ENCODE measurements at places on chromosomes 7 and 10.

GRCh38 chr7:38179776-38180226, 1.8 kb downstream of the STARD3NL start:
- no peak for DNase-seq

DNA sequence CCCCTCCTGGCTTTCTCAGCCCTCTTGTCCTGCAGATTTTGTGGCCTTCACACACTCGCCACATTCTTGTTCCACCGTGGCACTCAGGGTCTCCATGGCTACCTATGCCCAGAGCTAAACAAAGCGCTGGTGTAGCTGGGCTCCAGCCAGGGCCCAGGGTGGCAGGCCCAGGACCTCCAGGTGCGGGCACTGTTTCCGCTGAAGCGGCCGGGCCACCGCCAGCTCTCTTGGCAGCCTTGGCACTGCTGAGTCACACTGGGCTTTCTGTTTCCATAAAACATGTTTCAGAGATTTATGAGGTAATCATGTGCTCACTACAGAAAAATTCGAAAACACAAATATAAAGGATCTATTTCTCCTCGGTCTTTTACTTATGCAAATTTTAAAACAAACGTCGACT, 51.3 kb downstream of the AOC1 start:
- no peak for DNase-seq

GRCh38 chr7:35831208-35831607, 30.4 kb downstream of the SEPTIN7 start:
- DNase-seq, result no peak

- no peak for DNase-seq
Observed at GRCh38 chr7:41219276-41219675, 483.6 kb downstream of the INHBA start.

- DNase-seq, result peak; percentile 88
Observed at GRCh38 chr7:5634107-5634950, 147.1 kb downstream of the RNF216 start.

- no peak for DNase-seq
Observed at GRCh38 chr7:123170333-123171246, 29.2 kb downstream of the SLC13A1 start.

DNA sequence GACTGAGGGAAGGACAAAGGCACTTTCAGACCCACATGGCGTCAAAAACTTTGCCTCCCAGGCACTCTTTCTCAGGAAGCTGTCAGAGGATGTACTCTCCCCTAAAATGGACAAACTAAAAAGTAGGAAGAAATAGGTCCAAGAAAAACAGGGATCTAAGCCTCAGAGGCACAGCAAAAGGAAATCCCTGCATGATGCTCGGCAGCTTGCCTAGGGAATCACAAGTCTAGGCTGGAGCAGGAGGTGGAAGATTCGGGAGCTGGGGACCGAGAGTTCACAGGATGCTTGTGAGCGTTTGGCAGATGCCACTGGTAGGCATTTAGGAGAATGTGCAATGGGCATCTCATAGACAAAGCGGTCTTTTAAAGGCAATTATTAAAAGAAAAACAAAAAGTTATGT, 60.8 kb downstream of the ATXN7L1 start:
- no peak for DNase-seq

DNA sequence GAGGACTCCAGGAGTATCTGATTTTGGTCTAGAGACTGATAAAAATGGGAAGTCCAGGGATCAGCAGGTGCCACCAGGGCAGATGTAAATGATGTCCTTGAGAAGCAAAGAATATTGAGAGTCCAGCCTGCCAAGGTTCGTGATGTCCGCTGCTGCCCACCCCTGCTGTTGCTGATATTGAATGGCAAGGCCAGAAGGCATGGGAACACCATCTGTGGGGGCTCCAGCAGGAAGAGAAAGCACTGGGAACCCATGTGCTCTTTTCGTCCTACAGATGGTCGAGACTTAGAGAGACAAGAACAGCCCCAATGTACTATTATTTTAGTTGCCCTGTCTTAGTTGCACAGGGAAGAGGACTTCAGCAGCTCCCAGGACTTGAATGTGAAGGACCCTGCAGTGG, 363.9 kb downstream of the GALNT17 start:
- no peak for DNase-seq

GRCh38 chr7:618539-619367, 99.1 kb upstream of the PDGFA start:
- no peak for DNase-seq

DNA sequence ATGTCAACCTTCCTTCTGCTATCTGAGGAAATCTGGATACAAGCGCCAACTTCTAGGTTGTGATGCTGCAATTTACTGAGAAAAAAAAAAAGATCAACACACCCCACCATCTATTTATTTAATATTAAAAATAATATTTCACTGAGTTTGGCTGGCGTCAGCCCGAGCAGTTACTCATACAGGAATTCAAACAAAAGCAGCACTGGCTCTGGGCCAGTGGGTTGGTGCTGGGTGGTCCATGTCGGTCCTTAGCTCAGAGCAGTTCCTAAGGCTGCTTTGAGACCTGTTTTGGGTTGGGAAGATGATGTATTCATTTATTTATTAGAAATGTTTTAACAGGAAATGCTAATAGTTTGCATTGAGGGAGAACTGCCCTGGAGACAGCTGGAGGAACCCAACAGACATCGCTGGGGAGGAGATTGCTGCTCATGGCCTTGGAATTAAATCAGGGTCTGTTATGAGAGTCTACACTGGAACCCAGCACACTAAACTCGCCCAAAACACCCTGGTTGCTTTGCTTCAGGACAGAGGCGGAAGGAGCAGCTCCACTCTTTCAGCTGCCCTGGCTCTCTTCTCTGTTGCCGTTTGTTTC, 36.3 kb upstream of the GOT1 start:
- DNase-seq, result no peak

DNA sequence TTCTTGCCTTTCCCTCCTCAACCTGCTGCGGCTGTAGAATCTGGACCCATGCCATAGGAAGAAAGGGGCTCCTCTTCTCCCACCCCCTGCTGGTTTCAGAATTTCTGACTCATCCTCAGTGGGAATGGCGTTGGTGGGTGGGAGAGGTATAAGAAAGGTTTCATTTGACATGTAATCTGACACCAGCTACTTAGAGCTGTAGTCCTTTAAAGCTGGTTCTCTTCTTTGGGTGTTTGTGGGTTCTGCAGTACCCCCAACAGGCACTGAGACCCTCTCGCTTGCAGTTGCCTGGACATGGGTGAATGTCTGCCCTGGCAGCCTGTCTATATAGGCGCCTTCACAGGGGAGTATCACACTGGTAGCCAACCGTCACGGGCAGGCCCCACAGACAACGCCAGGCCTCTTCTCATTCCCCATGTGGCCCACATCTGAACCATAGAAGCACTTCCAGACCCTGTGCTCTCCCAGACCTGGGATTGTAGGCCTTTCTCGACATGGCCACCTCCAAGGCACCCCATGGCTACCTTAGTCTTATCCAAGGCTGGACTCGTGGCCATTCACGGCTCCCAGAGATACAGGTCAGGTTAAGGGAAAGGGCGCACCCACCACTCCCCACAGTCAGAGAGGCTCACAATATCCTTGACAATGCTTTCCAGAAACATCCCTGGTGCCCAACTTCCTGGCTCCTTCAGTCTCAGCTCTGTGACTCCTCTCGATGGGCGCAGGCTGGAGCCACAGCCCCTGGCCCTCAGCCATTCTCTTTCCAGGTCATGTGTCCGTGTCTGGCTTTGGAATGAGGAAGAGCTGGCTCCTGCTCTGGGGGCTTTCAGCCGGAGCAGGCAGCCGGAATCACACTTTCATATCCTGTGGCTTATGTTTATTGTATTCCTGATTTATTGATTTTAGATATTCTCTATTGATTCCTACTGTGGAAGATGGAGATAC, 17.5 kb downstream of the ZNF862 start:
- DNase-seq, result peak; percentile 75

DNA sequence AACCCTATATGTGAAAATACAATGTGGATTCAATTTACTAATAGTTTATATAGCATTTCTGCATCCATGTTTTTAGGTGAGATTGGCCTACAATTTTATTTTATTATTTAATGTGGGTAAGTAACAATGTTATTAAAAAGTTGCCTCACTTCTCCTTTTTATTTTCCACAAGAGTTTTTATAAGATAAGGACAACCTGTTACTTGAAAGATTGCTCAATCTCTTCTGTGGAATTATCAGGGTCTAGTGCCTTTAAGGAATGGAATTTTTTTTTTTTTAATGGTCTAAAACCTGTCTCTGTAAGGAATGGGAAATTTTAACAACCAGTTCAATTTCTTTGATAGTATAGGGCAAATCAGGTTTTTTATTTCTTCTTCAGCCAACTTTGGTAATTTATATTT, 53.9 kb upstream of the RAB18 start:
- DNase-seq, result no peak

DNA sequence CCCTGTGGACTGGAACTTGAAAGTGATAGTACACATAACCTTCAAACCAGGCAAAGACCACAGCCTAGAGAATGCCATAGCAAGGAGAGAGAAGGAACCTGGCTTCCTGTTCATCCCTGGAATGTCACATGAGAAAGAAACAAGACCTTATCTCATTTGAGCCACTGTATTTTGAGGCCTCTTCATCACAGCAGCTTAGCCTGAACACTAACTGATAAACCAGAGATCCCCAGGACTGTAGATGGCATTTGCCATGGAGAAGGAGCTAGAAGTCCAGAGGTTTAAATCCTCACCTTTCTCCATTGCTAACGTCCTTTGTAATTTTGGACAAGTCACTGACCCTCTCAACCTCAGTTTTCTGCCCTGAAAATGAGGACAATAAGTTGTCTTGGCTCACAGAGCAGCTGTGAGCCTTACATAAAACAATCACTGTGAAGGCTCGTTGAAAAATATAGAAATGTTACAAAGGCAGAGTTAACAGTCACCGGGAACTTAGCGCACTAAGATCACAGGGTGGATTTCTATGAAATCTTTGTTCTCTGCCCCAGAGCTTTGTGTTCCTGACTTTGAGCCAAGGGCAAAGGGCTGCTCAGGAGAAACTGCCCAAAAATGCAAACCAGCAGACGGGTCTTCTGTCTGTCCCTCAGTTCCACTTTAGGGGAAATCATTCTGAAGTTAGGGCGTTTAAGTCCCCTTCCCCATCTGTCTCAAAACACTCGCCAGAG, 197.0 kb downstream of the USP6NL start:
- DNase-seq, result no peak

GRCh38 chr10:131127610-131128009, 183.9 kb downstream of the TCERG1L start:
- DNase-seq, result no peak

DNA sequence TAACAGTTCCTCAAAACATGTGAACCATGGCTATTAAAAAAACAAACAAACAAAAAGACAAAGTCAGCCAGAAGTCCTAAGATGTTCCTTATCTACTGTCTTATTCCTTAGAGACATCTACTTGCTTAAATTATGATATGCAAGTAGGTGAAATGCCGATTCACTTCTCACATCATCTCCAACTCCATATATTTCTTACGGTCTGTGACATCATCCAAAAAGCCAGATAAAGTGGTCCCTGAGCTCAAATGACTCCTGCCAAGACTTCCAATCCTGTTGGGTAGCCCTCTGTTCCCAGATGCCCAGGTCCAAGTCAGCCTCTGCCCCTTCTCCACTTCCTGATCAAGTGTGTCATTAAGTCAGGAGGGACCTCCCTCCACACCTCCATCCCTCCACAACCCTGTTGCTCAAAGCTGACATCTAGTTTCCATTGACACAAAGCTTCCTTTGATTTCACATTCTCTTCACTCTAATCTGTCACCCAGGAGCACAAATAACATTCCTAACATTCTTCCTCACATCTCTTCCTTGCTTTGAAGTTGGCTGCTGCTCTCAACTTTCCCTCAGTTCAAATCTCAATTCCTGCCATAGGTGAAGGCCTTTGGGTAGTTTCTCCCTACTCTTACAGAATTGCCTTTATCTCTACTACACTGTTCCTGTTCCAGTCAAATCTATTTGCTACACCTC, 56.1 kb upstream of the PDLIM1 start:
- peak; percentile 73 for DNase-seq

GRCh38 chr10:123019941-123020703, 11.3 kb downstream of the ACADSB start:
- no peak for DNase-seq

GRCh38 chr7:89687211-89687610, 467.1 kb upstream of the STEAP1 start:
- DNase-seq, result no peak

DNA sequence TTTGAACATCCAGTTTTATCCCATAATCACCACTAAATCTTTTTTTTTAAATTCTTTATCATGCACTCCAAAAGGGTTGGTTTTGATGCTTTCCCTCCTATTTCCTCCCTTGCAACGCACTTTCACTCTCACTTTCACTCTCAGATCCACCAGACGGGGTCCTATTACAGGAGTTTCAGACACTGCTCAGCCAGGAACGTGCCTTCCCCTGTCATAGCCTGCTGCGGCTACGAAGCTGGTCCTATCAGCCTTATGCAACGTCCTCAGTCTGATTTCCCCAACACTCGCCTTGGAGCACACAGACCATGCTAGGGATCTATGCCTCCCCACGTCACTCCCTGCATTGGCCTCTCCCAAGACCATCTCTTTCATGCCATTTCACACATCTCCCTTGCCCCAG, 23.4 kb downstream of the ZPBP start:
- no peak for DNase-seq
